ENCODE measurements at places on chromosomes 7 and 10.
A peak's percentile ranks its signal among the peaks of the same experiment; 100 is the strongest.

GRCh38 chr7:13692548-13692947 lies 296.9 kb downstream of the ETV1 start:
- no peak for DNase-seq

GRCh38 chr7:92647652-92648051 lies 57.5 kb upstream of the FAM133B start:
- no peak for DNase-seq

- DNase-seq = peak; percentile 87
Measured at GRCh38 chr7:103113164-103113563, 35.7 kb downstream of the NAPEPLD start.

- DNase-seq = no peak
Measured at GRCh38 chr7:107961405-107961804, 41.6 kb downstream of the LAMB1 start.

DNA sequence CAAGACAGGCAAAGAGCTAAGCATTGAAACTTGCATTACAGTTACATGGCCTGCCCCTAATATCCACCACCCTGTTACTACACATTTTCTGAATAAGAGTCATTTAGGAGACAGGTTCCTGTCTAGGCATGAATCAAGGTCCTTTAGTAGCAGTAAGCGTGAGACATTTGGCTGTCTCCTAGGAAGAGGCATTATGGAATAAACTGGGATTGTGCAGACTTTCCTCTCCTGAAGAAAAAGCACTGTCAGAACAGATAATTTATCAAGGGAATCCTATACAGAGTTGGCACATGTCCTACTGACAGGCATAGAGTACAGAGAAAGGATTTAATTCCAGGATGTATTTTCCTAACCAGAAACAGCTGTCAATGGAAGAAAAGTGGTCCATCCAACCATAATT lies 111.9 kb downstream of the INHBA start:
- no peak for DNase-seq

GRCh38 chr10:50439806-50440205 lies 183.9 kb downstream of the SGMS1 start:
- DNase-seq = peak; percentile 43

DNA sequence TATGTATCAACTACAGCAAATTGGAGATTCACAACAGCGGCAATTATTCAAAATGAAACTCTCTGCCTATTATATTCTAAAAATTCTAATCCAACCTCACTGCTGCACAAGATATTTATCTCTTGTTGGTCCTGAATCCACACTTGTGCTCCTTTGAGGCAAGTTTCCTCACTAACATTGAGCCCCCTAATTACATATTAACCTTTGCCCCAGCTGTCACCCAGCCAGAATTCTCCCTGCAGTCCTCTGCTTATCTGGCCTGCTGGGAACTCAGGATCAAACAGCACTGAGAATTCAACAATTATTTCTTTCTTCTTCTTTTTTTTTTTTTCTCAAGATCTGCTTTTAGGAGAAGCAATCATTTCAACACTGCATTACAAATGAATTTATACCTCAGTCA lies 21.5 kb upstream of the PLAC9 start:
- DNase-seq = no peak

DNA sequence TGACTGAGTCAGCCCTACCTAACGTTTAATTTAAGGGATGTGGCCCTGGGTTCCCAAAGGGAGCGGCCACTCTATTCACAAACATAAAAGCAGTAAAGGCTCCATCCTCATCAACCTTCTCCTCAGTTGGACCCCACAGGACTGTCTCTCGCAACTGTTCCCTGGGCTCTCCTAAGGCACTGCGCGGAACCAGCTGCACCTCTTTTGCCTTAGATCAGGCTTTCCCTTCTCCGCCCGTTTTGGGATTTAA lies 689 bp upstream of the GTPBP4 start:
- DNase-seq = no peak

All from fibroblast of skin of back (primary cell).